Large intestine (tissue), 12 donors: ENCODE measurements at places on chromosomes 3 and 15.

- no peak for DNase-seq
Observed at GRCh38 chr3:122988508-122988907, 39.1 kb downstream of the SEMA5B start.

DNA sequence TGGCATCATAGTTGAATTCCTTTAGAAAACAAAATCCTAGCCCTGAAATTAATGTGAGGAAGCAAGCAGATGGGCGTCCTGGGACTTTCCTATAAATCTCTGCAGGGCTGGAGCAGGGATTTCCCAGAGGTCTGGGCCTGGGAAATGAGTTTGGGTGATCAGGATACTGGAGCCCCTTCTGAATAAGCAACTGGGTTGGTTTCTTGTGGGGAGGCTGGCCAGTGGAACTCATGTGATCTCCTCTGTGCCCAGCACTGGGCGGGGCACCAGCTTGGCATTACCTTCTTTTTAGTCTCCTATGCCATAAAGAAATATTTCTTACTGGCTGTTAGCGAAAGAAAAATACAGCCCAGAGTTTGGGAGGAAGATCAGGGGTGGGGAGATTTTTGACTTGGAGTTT, 1.7 kb downstream of the THSD4 start:
- DNase-seq: no peak

GRCh38 chr3:170949211-170949610, 40.8 kb upstream of the EIF5A2 start:
- no peak for DNase-seq

- DNase-seq: no peak
Observed at GRCh38 chr3:111668888-111669488, 73.8 kb upstream of the ZBED2 start.

DNA sequence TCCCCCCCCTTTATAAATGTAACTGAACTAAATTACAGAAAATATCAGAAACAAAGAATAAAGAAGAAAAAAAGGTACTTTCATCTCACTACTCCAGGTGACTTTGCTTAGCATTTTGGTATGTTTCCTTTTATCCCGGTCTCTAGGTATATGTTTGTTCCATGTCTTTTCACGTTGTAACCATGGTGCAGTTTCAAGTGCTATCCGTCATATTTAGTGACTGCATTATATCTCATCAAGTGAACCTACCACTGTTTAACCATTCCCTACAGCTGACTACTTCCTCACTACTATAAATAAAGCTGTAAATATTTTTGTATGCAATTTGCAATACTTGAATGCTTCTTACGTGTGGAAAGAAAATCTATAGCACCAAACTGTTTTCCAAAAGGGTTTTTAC, 2.2 kb downstream of the BTBD1 start:
- DNase-seq: no peak

GRCh38 chr3:108546247-108546646, 35.9 kb upstream of the MYH15 start:
- no peak for DNase-seq

DNA sequence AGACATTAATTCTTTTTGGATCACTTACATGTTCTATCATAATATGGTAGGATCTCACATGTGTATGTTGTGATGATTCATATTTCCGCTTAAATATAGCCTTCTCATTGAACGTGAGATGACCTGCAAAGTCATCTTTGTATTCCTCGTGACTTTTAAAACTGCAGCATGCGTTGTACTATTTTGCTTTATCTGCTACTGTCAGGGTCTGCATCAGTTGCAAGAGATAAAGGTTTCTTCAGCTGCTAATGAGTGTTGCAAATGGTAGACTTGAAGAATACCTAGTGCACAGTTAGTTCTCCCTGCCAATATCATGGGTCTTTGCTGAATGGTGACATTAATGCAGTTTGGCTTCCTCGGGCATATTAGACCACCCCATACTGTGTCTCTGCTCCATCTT, 31.8 kb downstream of the REC114 start:
- no peak for DNase-seq

GRCh38 chr3:57279685-57280084, 12.8 kb downstream of the ASB14 start:
- no peak for DNase-seq

DNA sequence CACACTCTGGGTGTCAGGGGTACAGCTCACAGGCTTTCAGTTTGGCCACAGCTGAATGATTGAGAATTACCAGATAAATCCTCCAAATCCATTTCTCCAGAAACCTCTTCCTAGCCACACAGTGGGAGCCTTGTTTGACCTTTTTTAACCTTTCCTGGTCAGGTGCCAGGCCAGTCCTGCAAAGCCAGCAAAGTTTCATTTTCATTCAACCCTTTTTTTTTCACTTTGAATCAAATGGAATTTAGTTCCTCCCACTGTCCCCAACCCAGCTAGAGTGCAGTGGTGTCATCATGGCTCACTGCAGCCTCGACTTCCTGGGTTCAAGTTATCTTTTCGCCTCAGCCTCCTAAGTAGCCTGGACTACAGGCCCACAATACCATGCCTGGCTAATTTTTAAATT, 67.8 kb downstream of the NSUN3 start:
- DNase-seq: no peak

DNA sequence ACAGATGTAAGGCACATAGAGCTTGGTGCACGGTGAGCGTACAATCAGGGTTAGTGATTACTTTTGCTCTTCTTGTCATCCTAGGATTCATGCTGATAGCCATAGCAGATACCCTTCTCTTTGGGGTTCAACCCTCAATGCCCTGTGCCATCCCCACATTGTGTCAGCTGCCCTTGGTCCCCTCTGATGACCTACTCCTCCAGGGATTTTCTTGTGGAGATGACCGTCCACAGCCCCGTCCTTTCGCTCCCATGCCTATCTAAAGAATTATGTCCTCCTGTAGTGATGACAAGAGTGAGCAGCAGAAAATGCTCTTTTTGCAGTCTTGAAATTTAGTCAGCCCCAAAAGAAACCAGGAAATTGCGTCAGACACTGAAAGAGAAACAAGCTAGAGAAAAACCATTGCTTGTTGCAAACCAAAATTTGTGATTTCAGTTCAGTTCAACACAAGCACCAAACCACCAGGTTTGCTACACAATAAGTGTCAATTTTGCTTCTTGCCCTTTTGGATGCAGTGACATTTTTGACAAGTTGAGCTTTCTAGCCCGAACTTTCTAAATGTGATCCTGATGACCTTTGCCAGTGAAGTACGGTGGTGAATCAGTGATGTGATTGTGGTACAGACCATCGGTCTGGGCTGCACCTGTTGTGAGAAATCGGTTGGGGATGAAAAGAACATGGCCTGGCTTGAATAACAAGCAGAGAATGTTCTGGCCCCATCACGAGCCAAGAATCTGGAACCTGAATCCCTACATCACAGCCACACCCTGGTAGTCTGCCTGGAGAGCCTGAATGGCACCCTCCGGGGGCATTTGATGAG, 41.3 kb downstream of the CMTM7 start:
- DNase-seq: no peak

GRCh38 chr3:41848753-41849574, 112.9 kb downstream of the ULK4 start:
- no peak for DNase-seq

DNA sequence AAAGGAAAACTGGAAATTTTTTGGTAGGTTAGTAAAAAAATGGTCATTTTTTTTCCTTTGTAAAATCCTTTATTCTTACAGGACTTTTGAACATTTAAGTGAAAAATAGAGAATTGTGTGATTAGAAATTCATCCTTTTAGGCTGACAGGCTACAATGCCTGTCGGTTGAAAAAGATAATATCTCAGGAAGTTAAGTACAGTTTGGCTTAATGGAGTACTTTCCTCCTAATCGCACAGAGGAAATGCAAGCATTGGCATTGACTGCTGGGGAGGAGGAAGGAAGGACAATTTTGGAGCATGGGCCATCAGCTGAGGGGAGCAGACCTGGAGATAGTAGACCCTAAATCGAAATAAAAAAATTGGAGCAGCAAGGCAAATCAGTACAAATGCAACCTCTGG, 135.1 kb upstream of the ICE2 start:
- no peak for DNase-seq

GRCh38 chr3:34683851-34684250, 885.4 kb downstream of the PDCD6IP start:
- peak; percentile 60 for DNase-seq

GRCh38 chr3:113263778-113264177, 52.4 kb downstream of the BOC start:
- DNase-seq: no peak

DNA sequence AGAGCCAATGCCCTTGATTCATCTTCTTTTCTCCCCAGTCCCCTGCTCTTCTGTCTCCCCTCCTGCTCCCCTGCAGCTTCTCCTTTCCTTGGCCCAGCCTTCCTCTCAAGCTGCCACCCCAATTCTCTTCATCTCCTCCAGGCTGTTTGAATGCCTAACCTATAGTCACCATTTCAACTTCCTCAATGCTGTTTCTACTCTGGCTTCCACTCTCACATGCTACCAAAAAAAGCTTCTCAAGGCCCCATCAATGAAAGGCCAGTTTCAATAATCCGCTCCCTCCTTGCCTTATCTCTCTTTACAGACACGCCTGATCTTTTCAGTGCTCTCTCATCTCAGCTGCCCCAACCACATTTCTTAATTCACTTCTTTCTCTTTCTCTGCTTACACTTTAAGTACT, 212.2 kb upstream of the GPR149 start:
- no peak for DNase-seq

GRCh38 chr3:179113903-179114302, 34.3 kb upstream of the PIK3CA start:
- no peak for DNase-seq

DNA sequence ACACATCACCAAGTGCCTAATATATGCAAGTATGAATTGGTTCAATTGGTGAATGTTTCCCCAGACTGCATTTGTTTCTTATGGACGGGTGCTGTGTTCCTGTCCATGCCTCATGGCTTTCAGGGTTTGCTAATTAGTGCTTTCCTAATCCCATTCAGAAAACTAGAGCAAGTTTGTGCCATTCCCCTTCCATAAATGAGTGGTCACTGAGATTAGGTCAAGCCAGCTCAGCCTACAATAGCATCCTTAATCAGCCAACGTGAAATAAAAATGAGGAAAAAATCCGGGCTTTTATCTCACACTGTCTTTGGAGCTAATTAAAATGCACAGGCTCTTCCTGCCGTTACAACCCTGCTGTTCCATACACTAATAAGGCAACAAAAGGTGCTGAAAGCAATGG, 788.8 kb downstream of the ROBO1 start:
- no peak for DNase-seq

- DNase-seq: peak; percentile 10
Observed at GRCh38 chr15:49168016-49168415, 2.0 kb upstream of the GALK2 start.

DNA sequence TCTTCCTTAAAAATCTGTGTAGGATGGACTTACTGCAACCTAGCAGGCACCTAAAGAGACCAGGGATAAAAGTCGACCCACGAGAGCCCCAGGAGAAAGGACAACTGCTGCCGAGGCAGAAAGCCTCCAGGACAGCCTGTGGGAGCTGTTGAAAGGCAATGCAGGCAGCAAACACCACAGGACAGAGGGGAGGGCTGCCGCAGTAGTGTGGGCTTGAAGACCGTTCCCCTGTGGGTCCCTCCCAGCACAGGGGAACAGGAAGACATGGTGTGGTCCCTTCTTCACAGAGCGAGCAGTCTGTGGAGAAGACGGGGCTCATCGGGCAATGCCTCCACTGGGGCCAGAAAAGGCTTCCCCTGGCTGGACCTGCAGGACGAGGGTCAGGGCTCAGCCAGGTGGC, 58.5 kb upstream of the GATA2 start:
- no peak for DNase-seq

- no peak for DNase-seq
Observed at GRCh38 chr15:60134609-60135008, 130.5 kb downstream of the FOXB1 start.

- DNase-seq: no peak
Observed at GRCh38 chr3:94115482-94115881, 52.6 kb downstream of the NSUN3 start.

DNA sequence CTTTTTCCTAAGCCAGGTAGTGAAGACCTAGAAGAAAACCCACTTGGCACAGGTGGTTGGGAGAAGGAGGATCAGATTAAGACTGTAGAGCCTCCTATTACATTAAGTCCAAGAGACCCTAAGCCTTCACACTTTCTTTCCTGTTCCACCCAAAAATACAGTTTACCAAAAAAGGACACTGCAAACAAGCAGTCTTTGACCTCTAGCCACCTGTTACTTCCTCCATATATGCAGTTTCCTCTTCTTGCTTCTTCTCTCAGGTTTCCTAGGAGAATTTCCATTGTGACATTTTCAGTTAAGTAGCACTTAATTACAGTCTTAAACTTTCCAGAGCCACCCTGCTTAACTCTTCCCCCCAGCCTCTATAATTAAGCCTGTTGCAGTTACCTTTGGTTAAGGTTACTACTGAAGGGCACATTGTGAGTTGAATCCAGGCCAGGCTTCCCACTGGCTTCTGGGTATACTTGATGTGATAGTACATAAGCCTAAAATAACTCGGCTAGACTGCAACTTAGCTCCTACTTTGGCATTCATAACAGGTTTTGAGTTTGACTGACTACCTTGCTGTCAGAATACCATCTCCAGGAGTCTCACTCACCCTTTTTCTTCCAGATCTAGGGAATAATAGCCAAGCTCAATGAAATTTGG, 114.2 kb upstream of the UMPS start:
- DNase-seq: no peak

DNA sequence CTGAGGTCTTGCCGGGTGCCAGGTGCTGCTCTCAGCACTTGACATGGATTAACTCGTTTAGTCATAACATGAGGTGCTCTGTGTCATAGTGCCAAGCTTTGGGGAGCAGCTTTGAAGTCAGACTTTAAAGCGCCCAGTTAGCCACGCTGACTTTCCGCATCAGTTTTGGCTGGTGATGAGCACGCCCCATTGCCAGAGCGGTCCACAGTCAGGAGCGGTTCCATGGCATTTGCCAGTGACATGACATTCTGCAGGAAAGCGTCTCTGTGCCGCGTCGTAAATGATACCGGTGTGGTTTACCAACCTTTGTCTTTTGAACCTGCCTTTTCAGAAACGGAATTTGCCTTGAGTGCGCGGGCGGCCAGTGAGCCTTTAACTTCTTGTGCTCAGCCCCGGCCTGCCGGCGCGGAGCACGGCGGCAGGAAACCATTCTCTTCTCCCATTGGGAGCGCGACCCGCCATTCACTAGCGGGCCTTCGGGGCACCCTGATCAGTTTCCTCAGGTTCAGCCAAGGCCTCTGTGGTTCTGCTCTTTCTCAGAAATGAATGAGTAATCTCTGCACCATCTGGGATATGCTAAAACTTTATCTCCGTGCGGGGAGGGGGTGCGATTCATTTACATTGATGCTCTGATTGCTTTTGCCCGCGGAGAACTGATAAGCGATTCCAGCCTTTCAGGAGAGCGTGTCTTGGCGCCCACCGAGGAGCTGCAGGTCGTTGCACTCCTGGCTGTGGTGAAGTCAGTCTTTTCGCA, 1.7 kb upstream of the SLC2A2 start:
- peak; percentile 70 for DNase-seq

DNA sequence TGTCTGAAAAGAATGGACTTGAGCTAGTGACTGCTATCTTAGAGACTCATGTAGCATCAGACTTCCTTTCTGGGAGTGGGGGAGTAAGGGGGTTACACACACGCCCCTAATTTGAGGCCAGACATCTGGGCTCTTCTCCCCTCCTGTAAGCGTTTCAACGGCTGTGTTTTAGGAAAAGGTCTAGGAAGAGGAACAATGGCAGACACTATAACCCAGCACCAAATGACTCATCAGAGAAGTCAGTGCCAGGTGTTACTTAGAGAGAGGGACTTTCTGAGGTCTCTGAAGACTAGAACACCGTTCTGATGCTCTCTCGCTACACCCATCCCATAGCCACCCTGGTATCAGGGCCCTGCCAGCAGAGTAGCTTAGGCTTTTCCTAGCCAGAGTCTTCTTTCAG, 65.5 kb downstream of the SSUH2 start:
- DNase-seq: no peak

GRCh38 chr15:94840794-94841783, 609.7 kb downstream of the MCTP2 start:
- DNase-seq: no peak
